Iris pigment epithelial cell (primary cell): ENCODE measurements at places on chromosomes 13 and 19.

DNA sequence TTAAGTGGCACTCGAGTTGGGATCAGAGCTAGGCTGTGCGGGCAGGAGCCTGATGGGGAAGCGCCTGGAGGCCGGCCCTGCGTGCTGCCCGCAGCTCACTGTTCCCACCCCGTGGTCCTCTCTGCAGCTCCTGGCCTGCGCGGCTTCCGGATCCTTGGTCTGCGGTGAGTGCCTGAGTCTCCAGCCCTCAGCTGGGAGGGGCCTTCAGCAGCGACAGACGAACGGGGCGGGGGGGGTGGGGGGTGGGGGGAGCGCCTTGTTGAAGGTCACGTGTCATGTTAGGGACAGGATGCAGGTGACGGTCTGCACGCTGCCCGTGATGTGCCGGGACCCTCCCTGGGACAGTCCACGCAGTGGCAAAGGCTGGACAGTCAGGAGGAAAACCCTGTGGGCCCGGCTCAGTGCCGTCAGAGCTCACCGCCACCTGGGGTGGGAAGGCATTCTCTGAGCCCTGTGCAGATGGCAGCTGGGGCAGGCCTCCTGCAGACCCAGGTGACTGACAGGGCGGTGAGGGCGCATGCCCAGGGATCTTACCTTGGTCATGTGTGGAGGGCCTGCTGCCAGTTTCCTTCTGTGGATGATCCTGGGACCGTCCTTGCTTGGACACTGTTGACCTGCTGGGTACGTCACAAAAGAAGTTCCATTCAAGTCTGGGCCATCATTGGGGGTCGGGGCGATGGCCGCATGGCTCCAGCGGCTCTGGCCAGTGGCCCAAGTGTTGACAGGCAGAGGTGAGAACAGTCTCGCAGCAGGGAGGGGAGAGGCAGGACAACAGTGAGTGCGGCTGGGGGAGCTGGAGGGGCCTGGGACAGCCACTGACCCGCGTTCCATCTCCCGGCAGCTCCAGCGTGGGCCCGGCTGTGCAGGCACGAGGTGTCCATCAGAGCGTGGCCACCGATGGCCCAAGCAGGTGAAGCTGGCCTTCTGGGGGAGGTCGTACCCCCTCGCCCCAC is 4.3 kb downstream of the NDUFS7 start:
- no peak for DNase-seq

- peak; percentile 80 for DNase-seq
Observed at GRCh38 chr13:48400850-48401291, 12.0 kb downstream of the LPAR6 start.

- no peak for DNase-seq
Observed at GRCh38 chr13:46561286-46561685, 8.3 kb downstream of the LRCH1 start.

- DNase-seq: no peak
Observed at GRCh38 chr19:41607668-41608067, 19.2 kb downstream of the CEACAM4 start.

DNA sequence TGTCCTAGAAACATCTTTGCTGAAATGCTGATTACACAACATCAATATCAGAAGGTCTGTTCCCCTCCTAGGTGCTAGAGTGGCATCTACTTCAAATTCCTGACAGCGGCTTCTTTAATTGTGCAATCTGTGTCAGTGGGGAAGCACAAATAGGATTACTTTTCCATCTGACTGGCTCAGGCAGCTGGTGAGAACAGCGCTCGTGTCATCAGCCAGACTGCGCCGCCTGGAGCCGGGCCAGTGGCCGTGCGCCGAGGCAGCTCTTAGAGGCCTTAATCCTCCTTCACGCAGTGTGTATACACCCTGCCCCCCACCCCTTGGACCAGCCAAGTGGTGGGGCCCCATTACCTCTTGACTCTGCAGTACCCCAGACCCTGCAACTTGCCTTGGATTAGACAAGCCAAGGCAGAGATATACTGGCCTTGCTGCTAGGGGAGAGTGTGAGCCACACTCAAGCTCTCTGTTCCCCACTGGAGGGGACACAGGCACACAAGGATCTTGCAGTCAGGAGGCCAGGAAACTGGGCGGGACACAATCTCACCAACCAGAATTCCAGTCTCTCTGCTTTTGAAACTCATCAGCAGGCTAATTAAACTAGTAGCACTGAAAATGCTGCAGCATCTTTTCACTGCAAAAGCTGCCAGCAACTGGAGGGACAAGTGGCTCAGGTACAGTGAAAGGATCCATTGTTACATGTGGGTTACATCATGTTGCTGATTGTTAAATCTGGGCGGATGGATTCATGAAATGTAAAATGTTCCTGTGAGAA is 48.9 kb upstream of the EPHX3 start:
- peak; percentile 96 for DNase-seq

GRCh38 chr19:10998045-10998533 is 37.3 kb downstream of the SMARCA4 start:
- peak; percentile 78 for DNase-seq

DNA sequence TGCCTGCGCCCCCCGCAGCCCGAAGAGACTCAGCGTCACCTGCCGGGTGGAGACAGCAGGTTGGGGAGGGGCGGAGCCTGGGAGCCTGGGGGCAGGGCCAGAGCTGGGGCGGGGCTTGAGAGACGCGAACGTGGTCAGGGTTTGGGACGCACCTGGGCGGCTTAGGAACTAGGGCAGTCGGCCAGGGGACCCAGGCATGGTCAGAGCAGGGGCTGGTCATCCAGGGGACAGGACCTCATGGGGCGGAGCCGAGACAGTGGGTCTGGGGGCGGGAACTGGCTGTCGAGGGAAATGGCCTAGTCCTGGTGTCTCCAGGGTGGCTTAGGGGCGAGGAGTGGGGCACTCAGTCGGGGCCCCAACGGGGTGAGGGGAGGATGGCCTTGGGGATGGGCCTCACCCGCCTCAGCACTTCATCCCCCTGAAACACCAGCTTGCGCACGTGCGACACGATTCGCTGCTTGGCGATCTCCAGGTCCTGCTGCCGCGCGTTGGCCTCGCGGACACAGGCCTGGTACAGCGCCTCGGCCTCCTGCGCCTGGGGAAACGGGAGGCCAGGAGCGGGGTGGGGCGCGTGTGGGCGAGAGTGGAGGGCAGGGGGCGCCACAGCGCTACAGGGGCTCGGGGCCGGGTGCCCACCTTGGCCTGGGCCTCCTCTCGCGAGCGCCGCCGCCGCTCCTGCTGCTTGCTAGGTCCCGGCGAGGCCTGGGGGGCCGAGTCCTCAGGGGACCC is 5.8 kb downstream of the GMIP start:
- DNase-seq: no peak

DNA sequence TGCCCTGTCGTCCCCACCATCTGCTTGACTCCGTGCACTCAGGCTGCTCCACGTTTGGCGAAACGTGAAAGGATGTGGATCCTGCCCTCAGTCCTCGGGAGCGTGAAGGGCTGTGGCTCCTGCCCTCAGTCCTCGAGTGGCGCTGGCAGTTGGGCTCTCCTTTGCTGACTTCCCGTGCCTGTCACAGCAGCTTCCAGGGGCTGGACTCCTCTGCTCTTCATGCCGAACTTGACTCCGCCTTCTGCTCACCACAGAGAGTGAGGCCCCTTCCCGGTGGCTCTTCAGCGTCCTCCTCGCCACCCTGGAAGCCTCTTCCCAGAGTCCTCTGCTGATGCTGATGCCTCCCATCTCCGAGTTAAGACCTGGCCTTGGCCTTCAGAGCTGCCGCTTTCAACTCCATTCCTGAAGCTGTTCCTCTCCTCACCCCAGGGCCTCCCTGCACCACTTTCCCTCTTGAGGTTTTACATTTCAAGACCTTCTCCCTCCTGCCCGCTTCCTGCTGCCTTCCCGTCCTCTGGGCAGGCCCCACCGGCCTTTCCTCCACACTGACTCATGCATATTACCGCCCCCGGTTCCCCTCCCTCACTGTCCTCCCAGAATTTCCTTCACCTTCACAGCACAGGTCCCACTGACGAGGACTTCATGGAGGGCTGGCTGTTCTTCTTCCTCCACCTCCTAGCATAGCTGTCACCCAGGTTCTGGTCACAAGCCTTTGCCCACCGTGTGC is 111.7 kb downstream of the SHISA2 start:
- no peak for DNase-seq

- DNase-seq: no peak
Observed at GRCh38 chr19:18800636-18801035, 9.5 kb upstream of the COMP start.

GRCh38 chr13:59665732-59666131 is 498.0 kb downstream of the DIAPH3 start:
- DNase-seq: peak; percentile 12
